Forelimb muscle (tissue), 1 donor: ENCODE measurements at places on chromosomes 1 and 21. TPM values are rescaled to one million over a fixed set of nuclear protein-coding genes. Genes with fewer than 3 reads are reported as not detected.

Gene RLF
- 13.3 TPM for polyA plus RNA-seq

Gene WLS
- 73.4 TPM for polyA plus RNA-seq

Gene EEIG2
- polyA plus RNA-seq: 9.7 TPM

Gene LCE2D
- polyA plus RNA-seq: not detected

GRCh38 chr1:50300297-50300696 is 122.9 kb downstream of the DMRTA2 start:
- no peak for DNase-seq

- DNase-seq: no peak
Observed at GRCh38 chr1:108049178-108049819, 84.3 kb upstream of the VAV3 start.

GRCh38 chr1:54571326-54571725 is 23.3 kb downstream of the ACOT11 start:
- DNase-seq: no peak

DNA sequence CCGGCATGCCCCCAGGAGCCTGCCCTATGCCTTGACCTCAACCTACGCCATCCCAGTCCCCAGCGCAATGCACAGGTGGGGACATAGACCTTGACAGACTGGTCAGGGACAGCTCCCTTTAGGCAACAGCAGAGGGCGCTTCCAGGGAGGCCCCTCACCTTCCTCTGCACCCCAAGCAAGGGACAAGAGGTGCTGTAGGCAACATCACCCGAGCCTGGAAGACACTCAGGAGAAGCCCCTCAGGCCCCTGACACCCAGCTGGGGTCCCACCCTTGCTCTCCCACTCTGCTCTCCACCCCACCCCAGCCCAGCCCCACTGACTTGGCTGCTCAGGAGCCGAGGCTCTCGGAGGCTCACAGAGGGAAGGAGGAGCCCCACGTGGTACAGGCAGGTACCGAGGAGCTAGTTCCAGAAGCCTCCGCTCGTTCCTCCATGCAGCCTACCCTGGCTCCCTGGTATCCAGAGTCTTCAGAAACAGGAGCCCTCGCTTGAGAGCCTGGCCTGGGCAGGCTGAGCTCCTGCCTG is 2.4 kb upstream of the WNT3A start:
- DNase-seq: no peak

DNA sequence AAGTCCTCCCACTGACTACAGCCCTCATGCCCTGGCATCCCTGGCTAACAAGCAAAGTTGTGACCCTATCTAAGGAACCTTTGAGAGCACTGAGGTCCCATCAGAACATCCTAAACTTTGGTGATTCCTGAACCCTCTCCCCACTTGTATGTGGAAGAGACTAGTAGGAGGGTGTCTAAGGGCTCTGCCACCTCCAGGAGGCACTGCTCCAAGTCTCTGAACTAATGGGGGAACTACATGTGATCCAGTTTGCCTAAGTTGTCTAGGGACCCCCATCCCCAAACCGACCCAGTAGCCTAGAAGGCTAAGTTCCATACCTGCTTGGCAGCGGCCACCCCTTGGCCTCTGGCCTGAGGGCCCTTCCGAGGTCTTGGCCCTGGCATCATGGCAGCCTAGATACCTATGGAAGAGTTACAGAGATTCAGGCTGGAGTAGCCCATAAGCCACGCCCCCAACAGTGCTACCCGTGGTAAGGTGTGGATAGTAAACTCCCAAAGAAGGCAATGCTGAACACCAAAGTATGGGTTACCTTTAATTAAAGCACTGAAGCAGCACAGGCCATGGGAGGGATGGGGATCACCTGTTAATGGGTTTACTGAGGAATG is 1.7 kb downstream of the CC2D1B start:
- DNase-seq: no peak

DNA sequence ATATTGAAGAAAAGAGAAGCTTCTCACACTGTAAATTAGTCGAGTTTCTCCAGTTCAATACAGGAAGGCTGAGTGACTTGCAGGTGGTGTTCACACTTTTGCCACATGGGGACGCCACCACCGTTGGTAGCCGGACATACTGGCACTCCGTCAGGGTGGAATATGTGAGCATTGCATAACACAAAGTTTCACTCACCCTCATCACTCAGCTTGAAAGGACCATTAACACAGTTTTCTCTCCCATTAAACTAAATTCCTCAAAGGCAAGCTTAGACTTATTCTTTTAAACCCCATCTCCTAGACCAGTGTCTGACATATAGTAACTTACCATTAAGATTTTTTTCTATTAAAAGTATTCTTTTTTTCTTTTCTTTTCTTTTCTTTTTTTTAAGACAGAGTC is 105.3 kb upstream of the SERBP1 start:
- DNase-seq: no peak

- DNase-seq: no peak
Observed at GRCh38 chr1:234996245-234996757, 132.3 kb downstream of the TOMM20 start.
